SK-N-DZ (cell line): ENCODE measurements at places on chromosomes 11 and 22.

GRCh38 chr22:30704978-30705377, 10.3 kb downstream of the OSBP2 start:
- DNase-seq: no peak

- peak; percentile 66 for DNase-seq
These were observed 7.3 kb downstream of the CABP7 start for GRCh38 chr22:29727131-29727523.

- DNase-seq: no peak
These were observed 13.6 kb upstream of the CHST1 start for GRCh38 chr11:45678976-45679375.

GRCh38 chr11:101521821-101522220, 62.0 kb downstream of the TRPC6 start:
- no peak for DNase-seq

DNA sequence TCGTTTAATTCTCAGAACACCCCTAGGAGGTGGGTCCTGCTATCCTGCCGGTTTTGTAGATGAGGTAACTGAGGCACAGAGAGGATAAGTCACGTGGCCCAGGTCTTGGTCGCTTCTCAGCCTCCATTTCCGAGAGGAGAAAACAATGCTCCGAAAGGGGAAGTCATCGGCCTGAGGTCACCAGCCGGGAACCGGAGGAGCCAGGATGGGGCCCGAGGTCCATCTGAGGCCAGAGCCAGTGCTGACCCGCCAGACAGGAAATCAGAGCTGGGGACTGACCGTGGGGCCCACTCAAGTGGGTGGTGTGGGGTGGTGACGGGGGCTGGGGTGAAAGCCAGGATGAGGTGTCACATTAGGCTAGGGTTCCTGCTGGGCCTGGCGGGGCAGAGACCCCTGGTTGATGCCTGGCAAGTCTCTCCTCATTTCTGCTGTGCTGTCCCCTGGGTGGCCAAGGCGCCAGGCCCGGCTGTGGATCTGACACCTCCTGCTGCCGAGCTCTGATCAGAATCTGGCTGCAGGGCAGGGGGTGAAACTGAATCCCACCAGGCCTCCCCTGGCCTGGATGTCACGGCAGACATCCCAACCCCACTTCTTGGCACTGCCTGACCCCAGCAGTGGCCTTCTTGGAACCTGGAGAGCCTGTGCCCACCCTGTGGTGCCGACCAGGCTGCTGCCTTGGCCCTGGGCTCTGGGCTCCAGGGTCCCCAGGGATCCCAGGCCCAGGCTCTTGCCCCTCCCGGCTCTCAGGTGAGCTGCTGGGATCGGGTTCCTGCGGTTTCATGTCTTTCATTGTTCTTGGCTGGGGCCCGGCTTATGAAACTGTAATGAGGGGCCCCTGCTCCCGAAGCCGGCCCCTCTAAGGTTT, 12.0 kb downstream of the TRIOBP start:
- no peak for DNase-seq

DNA sequence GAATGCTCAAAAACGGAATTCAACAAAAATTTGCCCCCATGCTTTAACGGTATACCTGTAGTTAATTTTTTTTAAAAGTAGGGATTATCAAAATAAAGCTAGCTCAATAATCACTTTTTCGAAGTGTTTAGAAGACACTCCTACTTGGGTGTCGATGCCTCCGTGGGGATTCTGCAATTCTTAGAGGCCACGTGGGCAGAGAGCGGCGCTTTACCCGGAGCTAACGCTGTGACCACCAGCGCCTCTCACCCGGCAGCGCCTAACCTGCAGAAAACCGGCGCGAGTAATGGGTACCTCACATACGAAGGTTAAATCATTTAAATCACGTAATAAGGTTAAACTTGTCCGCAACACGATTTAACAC, 583 bp downstream of the TAF1D start:
- DNase-seq: peak; percentile 79
